ENCODE measurements at places on chromosomes 1 and 21.
A peak's percentile ranks its signal among the peaks of the same experiment; 100 is the strongest.

GRCh38 chr1:65020774-65021173 is 54.4 kb upstream of the JAK1 start:
- DNase-seq, result no peak

DNA sequence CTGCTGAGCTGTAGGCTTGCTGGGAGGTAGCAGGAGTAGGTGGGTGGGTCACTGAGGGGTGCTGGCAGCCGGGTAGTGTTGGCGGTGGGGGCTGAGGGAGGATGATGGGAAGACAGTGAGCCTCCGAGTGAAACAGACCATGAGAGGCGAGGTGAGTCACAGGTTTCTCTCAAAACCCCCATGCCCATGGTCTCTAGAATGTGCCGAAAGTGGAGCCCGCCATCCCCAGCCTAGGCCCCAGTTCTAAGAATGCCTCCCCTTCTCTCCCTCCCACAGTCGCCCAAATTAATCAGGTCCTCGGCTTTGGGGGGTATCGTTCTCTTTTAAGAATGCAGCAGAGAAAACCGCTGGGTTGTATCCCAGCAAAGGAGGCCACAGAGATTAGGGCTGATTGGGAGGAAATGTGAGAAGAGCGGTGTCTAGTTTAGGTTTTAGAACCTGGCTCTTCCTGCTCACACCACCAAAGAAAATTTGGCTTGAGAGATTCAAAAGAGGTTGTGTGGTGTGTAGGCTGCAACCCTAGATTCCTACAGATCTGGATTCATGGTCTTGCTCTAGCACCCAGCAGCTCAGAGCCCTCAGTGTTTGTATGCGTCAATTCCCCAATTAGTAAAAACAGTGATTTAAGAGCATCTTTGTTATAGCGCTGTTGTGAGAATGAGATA is 27.7 kb upstream of the IL19 start:
- no peak for DNase-seq

GRCh38 chr1:1246577-1247340 is at the start of gene C1QTNF12:
Gene C1QTNF12, minus strand, starts transcription at chr1:1246722. Its CDS starts 32 bp downstream, at chr1:1246690.
- DNase-seq, result no peak

GRCh38 chr1:219523411-219523810 is 89.5 kb downstream of the ZC3H11B start:
- no peak for DNase-seq

GRCh38 chr1:213796525-213796924 is 191.2 kb upstream of the PROX1 start:
- DNase-seq, result no peak

DNA sequence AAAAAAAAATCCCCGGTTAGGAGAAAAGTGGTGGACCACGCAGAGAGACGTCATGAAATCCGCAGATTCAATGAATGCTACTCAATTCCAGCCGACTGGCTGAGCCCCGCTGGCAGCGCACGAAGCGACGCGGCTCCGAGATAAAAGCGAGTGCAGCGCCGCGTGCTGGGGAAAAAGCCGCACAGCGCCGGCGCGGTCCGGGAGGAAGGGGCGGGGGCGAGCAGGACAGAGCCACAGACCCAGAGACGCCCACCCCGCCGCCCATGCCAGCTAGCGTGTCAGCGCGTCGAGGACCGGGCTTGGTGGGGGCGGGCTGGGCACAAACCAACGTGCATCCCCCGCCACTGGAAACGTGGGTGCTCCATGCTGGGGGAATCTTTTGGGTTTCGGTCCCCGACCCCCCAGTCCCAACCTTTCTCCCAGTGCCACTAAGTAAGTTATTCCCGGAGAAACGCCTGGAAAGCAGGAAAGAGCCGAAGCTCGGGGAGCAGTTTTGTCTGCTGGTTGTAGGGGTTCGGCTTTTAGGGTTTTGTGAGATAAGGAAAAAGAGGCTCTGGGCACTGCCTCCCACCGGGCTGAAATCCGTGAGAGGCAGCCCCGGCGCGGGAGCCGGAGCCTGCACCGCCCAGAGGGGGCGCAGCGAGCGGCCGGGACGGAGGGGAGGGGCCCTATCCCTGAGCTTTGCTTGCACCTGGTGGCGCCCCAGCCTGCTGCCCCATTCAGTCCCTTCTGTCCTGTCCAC is at the start of gene KCNJ6:
Gene KCNJ6 (minus strand): TSS at position 148 of the 742 bp plus-strand sequence. CDS start 75,775 bp downstream, outside the sequence.
- no peak for DNase-seq

DNA sequence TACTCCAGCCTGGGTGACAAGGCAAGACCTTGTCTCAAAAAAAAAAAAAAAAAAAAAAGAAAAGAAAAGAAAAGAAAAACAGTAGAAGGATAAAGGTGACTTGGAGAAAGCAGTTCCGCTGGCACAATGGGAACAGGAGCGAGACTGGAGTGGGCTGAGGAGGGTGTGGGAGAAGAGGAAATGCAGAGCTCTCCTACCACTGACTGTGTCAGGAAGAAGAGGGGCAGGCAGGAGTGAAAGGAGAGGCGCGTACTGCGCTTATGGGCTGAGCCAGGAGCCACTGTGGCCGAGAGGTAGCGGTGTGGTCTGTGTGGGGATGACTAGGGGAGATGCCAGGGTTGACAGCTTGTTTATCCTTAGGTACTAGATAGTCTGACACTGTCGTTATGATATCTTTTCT is 6.4 kb upstream of the PROK1 start:
- no peak for DNase-seq

- peak; percentile 37 for DNase-seq
Measured at GRCh38 chr1:79497193-79497773, 490.8 kb upstream of the ADGRL4 start.

DNA sequence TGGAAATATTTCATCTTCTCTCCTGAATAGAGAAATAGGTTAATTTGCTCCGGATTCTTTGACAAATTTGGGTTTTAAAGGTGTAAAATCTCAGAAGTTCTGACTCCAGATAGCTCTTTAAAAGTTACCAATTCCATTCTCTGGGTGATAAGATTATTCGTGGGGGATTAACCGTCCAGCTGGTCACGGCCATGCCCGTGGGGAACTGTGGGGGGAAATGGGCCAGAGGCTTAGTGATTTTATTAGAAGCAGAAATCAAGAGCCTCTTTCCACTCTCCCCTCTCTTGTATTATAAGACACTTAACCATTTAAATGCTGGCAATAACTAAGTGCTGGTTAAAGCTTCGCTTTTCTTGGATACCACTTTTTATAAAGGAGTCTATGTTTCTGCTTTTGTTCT is 376.4 kb upstream of the KAZN start:
- no peak for DNase-seq

DNA sequence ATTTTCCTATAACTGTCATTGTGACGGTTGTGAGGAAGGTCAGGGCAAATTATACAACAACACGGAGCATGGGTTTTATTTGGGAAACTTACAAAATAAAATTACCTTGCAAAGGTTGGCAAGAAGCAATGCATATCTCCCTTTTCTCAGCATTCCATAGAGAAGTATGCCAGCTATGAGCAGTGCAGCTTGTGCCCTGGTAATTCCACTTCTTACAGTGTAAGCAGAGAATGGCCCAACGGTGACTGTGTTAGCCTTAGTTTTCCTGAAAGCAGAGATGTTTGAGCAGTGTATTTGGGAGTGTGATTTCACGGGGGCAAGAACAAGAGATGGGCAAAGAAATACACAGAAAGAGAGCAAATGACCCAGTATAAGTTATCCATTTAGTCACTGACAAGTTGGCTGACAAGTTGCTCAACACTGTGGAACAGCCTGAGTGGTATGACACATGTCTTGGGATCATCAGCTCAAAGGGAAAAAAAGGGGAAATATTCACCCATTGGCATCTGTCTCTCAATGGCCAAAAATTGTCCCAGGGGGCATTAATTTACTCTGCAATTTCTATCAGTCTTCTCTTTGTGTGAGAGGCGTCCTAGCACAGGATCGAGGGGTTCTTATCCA is 210.9 kb upstream of the NRIP1 start:
- DNase-seq, result no peak

DNA sequence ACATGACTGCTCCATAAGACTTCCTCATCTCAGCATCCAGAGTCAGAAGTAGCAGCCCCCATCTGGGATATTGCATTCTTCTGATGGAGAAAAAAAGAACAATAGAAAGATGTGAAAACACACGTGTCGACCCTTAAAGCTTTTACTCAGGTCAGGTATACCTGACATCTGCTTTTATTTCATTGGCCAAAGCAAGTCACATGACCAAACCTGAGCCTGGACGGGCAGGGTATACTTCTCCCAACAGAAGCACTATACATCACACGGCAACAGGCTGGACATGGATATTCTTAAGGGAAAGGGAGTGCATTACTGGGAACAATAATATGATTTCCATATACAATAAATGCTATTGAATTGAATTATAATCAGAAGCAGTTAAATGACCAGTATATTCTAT is 243.3 kb downstream of the LMO4 start:
- DNase-seq, result no peak

DNA sequence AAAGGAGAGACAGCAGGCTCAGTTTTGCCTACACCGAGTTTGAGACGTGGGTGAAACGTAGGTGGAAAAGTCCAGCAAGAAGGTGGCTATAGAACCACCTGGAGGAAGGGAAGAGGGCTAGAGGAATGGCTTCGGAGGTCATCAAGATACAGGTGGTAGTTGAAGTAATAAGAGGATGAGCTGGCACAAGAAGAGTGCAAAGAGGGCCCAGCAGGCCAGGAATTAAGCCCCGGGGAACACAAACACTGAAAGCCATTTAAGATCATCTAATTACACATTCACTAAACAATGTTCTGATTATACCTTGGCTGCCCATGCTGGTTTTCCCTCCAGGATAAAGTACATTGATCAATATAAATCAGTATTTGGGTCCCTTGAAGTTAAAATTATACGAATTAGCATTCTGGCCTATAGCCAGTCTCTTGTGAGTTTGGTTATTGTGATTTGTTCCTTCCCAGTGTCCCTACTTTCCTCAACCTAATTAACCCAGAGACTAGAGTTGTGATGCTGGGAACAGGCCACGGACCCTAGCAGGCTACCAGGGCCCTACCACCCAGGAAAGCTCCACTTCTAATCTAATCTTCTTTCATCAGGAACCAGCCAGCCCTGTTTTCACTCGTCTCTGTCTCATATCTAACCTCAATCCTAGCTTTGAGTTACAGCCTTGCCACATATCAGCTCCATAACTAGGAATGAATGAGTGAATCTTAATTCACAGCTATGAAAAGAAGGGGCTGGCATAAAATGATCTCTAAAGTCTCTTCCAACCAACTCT is 26.4 kb upstream of the PPP1R15B start:
- no peak for DNase-seq

GRCh38 chr1:52707927-52708655 is 9.9 kb upstream of the COA7 start:
- DNase-seq, result peak; percentile 71

DNA sequence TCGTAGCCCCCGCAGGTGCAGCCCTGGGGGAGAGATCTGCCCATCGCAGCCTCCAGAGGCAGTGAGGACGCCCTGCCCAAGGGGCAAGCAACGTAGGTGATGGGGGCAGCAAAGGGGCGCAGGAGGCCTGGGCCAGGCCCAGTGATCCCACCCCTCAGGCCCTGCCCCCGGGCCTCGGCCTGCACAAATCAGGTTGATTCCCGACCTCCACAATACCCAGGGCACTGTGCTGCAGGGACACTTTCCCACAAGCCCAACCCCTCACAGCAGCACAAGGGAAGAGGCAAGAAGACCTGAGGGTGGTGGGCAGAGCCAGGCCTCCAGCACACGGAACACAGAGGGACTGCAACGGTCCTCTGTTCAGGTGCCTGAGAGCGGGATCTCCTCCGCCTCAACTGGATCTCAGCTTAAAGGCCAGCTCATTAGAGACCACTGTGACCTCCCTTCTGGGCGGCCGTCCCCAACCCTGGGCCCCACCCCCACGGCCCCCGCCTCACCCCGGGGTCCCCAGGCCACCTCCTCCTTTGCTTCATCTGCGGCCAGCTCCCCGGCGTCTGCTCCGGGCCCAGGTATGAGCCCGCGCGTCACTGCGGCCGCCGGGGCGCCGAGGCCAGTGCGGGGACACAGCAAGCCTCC is 812 bp upstream of the ARF1 start:
- no peak for DNase-seq

GRCh38 chr1:59261537-59261936 is 35.4 kb upstream of the FGGY start:
- DNase-seq, result no peak

GRCh38 chr1:29271724-29272123 is 35.4 kb downstream of the PTPRU start:
- DNase-seq, result peak; percentile 86

- DNase-seq, result peak; percentile 33
Measured at GRCh38 chr21:42010507-42011495, 641 bp upstream of the ZBTB21 start.

GRCh38 chr1:231724876-231725647 is 98.5 kb downstream of the DISC1 start:
- no peak for DNase-seq

DNA sequence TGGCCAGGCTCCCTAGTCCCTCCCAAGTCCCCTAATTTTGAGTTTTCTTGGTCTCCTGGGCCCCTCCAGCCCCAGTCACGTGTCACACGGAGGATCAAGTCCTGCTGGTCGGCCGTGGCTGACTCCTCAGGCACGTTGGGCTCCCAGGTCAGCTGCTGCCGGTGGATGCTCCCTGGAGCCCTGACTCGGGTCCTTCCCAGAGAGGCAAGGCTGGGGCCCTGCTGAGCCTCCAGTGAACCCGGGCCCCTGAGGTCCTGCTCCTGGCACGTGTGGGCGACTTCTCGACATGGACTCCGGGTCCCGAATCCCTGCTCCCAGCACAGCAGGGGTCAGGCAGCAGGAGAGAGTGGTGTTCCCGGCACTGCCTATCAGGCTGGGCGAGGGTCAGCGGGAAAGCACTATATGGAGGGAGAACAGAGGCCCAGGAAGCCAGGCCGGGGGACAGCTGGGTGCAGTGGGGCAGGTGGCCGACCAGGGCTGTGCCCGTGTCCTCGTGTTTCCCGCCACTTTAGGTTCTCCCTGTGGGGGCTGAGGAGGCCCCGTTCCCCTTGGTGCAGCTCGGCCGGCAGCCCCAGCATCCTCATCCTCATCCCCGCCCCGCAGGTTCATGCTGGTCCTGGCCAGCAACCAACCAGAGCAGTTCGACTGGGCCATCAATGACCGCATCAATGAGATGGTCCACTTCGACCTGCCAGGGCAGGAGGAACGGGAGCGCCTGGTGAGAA is 13.2 kb downstream of the TMEM240 start:
- DNase-seq, result no peak

- DNase-seq, result no peak
Measured at GRCh38 chr1:171191992-171192391, 6.9 kb downstream of the FMO2 start.

- DNase-seq, result no peak
Measured at GRCh38 chr1:25565626-25566025, 22.2 kb downstream of the LDLRAP1 start.

- DNase-seq, result no peak
Measured at GRCh38 chr1:234620272-234621126, 10.5 kb upstream of the IRF2BP2 start.

- no peak for DNase-seq
Measured at GRCh38 chr1:168235937-168236336, 10.1 kb downstream of the SFT2D2 start.
